Urinary bladder (tissue), 4 donors: ENCODE measurements at places on chromosomes 11 and 22.

DNA sequence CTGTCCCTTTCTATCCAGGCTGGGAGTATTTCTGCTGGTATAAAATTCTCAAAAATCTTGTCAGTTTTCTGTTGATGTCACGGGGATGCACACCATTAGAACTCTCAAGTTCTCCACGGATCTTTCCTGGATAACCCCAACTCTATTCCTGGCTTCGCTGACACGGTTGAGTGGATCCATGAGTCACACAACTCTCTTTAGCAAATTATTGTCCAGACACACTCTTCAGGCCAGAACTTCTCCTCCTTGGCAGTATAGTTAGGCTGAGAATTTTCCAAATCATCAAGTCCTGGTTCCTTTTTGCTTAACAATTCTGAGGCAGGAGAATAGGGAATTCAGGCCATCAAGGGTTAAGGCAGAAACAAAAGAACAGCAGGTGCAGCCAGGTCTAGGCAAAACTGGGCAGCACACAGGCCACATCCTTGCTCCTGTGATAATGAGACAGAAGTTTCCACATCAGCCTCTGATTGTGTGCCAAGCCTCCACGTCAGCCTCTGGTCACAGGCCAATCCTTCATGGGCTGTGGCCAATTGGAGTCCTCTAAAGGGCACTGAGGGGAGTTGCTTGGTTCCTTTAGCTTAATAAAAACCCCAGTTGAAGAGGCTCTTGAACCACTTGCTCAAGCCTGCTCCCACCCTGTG lies 5.7 kb upstream of the ACAT1 start:
- DNase-seq = no peak

DNA sequence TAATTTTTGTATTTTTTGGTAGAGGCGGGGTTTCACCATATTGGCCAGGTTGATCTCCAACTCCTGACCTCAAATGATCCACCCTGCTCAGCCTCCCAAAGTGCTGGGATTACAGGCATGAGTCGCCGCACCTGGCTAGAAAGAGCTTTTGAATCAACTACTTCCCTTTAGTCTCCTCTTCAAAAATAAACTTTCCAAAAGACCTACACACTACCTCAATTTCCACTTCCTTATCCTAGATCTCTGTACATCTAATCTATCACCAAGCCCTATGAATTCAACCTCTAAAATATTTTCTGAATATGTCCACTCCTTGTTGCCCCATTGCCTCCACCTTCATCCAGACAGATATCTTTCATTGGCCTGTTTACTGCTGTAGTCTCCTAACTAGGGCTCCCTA lies 13.1 kb upstream of the DDX6 start:
- no peak for DNase-seq

GRCh38 chr22:45314786-45315185 lies 5.1 kb downstream of the FAM118A start:
- no peak for DNase-seq

DNA sequence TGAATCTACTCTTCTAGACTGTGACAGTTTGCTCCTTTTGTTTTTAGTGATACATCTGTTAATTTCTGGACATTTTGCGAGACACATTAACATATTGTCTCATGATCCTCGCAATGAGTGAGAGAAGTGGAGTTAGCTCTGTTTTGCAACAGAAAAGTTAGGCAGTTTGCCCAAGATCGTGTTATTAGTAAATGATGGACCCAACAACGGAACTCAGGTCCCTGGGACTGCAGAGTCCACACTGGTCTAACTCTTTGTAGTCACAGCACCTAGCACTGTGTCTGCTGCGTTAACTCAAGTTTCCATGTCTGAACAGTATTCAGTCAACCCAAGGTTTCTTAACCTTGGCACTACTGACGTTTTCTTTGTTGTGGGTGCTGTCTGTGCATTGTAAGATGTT lies 3.2 kb downstream of the DEPDC7 start:
- DNase-seq = no peak

GRCh38 chr11:124946735-124947141 lies 7.3 kb upstream of the CCDC15 start:
- no peak for DNase-seq

DNA sequence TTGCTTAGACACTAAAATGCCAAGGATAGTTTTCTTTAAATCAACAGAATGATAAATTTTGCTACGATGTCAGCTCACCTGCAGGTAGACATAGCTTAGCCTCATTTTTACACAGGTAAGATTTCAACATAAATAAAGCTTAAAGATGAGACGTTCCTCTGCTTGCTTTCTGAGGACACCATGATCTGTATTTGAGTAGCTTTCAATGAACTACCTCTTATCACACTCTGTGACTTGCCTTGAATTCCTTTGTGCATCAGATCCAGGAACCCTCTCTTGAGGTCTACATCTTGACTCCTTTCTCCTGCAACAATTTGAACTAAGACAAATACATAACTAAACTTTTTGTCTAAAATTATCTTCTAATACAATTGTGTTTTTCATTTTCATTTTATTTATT lies 26.1 kb upstream of the OR8I2 start:
- DNase-seq = no peak

GRCh38 chr11:71164186-71164585 lies 88.2 kb downstream of the SHANK2 start:
- no peak for DNase-seq

DNA sequence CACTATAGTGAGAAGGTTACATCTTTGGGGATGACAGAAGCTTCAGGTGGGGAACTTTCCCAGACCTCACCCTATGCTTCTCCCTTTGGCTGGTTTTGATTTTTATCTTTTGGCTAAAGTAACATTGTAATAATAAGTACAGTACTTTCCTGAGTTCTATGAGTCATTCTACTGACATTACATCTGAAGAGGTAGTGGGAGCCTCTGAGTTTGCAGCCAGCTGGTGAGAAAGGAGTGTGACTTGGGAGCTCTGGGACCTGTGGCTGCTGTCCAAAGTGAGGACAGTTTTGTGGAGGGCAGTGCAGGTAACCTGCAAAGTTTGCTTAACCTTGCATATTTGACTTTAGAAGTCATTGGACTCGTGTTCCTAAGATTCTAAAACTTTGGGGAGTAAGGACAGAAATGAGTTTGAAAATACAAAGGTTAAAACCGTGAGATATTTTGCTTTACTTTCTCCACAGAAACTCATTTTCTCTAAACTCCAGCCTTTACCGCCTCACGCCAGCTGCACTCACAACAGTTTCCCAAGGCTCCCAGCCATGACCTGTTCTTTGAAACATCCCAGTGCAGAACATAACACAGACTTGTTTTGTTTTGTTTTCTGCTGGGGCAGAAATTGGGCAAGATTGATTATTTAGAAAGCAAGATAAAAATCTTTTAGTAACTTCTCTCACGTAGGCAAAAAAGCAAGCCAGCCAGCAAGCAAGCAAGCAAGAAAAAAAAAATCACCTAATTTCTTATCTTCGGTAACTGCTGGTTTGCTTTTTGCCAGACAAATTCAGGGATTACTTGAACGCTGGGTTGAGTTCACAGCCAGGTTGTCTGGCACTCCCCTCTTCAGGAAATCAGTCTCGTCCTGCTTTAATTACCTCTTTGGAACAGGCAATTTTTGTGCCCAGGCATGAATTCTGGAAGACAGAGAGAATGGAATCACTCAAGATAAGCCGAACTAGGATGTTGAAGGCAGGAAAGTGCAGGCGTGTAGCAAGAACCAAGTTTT lies 478.3 kb upstream of the ISX start:
- no peak for DNase-seq

DNA sequence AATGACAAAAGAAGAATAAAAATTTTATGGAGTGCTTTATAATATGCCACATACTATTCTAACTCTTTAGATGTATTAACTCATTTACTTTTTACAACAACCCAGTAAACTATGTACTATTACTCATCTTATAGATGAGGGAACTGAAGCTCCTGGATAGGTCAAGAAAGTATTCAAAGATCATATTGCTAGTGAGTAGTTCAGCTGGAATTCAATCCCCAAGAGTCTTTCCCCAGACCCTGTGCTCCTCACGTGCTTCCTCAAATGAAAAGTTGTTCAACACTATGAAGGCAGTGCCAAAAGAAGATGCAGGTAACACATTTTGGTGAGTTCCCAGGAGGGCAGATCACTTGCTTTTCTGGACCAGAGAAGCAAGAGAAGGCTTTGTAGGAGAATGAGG lies 46.8 kb downstream of the BTG4 start:
- DNase-seq = no peak

GRCh38 chr11:32374261-32374711 lies 61.1 kb downstream of the WT1 start:
- no peak for DNase-seq

DNA sequence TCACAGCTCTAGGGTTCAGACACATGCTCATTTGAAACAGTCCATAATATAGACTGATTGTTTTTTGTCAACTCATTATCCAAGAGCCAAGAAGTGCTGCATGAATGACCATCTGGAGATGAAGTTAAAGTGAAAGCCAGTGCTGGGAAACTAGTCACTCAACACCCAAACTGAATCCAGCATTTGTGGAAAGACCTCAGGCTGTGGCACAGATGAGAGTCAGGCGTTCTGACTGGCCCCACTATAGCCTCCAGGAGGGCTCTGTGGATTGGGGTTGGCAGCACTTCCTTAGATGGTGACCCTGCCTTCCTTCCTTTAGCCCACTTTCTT lies 2.1 kb downstream of the FEZ1 start:
- DNase-seq = no peak

- peak; percentile 76 for DNase-seq
These were observed at the start of gene TENM4 for GRCh38 chr11:79440571-79441460. TSS of gene TENM4 (minus strand) at chr11:79441030. CDS start at chr11:79069944, 371,086 bp downstream.

GRCh38 chr11:45662665-45663485 lies 2.5 kb downstream of the CHST1 start:
- peak; percentile 43 for DNase-seq

GRCh38 chr11:123796226-123796625 lies 9.9 kb downstream of the OR6M1 start:
- DNase-seq = no peak
